Keratinocyte (primary cell): ENCODE measurements at places on chromosomes 6 and 20.

DNA sequence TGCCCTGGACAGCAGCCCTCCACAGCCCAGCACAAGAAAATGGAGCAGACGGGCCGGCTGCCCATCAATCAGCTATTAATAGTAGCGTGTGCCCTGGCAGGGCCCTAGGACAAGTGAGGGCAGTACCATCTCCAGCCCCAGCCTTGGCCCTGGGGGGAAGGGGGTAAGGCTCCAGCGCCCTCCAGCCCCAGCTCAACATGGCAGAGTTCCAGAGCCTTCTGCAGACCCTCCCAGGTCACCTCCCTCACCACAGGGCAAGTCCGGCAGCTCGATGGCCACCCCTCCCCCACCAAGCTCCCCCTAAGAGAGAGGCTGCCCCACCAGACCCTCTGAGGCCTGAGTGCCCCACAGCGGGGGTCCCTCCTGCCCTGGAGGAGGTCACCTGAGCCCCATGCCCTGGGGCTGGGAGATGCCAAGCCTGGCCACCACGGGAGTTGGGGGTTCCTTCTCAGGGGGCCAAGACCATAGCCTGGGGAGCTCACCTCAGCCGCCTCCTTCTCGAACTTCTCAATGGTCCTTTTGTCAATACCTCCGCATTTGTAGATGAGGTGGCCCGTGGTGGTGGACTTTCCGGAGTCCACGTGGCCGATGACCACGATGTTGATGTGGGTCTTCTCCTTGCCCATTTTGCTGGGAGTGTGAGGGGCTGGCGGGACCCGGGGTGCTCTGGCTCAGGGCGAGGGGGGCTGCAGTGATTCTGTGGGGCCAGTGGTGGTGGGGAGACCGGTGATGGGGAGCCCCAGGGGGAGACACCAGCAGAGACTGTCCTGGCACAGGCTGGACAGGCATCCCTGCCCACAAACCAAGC is 1.5 kb downstream of the EEF1A2 start:
- H3K27me3 ChIP-seq = peaks cover 48% of the 10 kb centered on the region
- H3K4me1 ChIP-seq = peaks cover 2% of the 10 kb centered on the region
- no peaks in the 10 kb centered on the region for H3K36me3 ChIP-seq
- no peak overlapping the region for H3K4me3 ChIP-seq

DNA sequence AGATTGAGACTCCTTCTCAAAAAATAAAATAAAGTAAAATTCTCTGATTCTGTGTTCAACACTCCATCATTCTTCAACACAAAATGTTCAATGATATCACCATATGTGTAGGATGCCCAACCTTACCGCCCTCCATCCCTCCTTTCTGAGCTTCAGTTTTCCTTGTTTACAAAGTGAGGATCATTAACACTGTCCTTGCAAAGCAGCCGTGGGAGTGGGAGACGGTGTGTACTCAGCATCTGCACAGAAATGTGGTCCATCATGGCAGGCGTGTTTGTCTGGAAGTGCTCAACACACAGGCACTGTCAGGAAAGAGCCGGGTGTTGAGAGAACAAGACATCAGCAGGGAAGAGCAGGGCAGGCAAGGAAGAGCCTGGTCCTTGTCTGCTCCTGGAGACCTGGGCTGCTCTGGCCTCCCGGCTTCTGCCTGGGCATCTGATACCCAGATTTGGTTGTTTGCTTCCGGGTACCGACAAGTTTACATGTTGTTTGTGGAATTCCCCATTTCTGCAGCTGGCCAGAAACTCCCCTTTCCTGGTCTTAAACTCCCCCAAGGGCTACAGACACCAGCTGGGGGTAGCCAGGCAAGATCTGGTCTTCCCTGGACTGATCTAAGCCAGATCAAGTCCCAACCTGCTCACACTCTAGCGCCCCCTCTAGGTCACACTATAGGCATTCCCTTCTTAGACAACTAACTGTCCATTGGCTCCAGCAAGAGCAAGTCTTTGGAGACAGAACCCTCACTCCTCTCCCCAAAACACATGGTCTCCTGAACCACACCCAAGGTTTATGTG is 26.7 kb upstream of the TTPAL start:
- H3K4me1 ChIP-seq = no peaks in the 10 kb centered on the region
- no peak overlapping the region for H3K4me3 ChIP-seq
- no peak overlapping the region for H3K27ac ChIP-seq

DNA sequence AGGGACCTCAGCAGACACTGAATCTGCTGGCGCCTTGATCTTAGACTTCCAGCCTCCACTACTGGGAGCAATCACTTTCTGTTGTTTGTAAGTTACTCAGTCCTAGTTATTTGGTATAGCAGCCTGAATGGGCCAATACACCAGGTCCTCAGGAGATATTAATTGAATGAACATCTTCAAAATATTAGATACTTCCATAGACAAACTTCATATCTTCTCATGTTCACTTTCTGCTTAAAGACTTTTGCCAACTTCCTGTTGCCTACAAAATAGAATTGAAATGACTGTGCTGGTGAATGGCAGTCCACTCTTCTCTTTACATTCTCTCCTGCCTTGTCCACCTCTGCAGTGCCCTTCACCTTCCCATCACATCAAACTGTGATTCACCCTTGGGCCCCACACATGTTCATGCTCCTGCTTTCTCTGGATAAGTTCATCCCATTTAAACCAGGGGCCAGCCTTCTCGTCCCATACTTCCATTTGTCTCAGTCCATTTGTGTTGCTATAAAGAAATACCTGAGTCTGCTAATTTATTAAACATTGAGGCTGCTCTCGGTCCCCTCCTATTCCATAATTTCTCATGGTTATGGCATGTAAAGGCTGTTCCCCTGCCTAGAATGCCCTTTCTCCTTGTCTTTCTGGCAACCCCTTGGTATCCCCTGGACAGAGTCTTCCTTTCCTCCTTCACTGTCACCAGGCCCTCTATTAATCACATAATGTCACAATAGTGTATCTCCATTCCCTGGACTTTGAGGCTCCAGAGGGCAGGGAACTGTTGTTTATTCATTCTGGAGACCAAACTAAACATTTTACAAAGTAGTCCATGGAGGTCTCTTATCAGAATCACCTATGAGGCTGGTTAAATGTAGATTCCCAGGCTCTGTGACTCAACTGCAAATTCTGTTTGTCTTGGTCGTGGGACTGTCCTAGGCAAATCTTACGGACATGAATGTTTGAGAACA is 148.3 kb upstream of the TMEM170B start:
- no peak for DNase-seq
- H3K27me3 ChIP-seq = no peaks in the 10 kb centered on the region
- no peak overlapping the region for H3K27ac ChIP-seq
- H3K4me3 ChIP-seq = no peak overlapping the region
- H3K36me3 ChIP-seq = no peaks in the 10 kb centered on the region
- peaks cover 18% of the 10 kb centered on the region for H3K4me1 ChIP-seq

DNA sequence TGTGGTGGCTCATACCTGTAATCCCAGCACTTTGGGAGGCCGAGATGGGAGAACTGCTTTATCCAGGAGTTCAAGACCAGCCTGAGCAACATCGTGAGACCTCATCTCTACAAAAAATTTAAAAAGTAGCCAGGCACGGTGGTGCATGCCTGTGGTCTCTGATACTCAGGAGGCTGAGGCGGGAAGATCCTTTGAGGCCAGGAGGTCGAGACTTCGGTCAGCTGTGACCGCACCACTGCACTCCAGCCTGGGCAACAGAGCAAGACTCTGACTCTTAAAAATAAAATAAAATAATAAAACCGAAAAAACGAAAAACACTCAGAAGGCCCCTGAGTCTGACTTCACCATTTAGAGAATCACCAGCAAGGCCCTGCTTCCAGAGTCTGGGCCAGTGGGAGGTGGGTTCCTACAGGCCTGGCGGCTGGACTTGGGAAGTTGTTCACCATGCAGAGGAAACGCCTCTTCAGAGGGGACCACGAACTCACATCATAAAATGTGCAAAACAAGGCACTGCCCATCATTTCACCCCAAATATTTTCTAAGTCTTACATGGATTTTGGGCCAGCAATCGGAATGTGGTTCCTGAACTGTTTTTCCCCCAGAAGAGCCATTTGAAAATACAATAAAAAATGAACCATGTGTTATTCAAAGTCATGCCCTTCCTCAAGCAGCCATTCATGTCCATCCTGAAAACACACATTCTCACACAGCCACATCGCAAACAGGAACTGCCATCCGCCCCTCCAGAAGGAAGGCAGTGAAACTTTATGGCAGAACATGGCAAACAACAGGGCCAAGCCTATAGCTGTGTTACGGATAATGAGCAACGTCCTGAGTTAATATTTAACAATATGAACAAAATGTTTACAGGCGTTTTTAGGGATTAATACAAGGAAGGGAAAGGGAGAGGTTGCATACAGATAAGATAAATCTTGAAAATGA is 57.8 kb downstream of the SLC22A23 start:
- H3K4me1 ChIP-seq = peaks cover 26% of the 10 kb centered on the region
- peaks cover 2% of the 10 kb centered on the region for H3K36me3 ChIP-seq
- H3K27me3 ChIP-seq = no peaks in the 10 kb centered on the region
- no peak overlapping the region for H3K4me3 ChIP-seq

- no peaks in the 10 kb centered on the region for H3K27me3 ChIP-seq
- H3K4me3 ChIP-seq = no peak overlapping the region
- H3K27ac ChIP-seq = no peak overlapping the region
- H3K36me3 ChIP-seq = no peaks in the 10 kb centered on the region
Measured at GRCh38 chr6:117143647-117144046, 121.7 kb upstream of the VGLL2 start.

GRCh38 chr6:134293659-134294161 is 24.2 kb downstream of the SGK1 start:
- H3K27me3 ChIP-seq = no peaks in the 10 kb centered on the region
- no peak overlapping the region for H3K4me3 ChIP-seq
- peaks cover 17% of the 10 kb centered on the region for H3K4me1 ChIP-seq
- no peaks in the 10 kb centered on the region for H3K36me3 ChIP-seq
- no peak for DNase-seq
- H3K27ac ChIP-seq = no peak overlapping the region

DNA sequence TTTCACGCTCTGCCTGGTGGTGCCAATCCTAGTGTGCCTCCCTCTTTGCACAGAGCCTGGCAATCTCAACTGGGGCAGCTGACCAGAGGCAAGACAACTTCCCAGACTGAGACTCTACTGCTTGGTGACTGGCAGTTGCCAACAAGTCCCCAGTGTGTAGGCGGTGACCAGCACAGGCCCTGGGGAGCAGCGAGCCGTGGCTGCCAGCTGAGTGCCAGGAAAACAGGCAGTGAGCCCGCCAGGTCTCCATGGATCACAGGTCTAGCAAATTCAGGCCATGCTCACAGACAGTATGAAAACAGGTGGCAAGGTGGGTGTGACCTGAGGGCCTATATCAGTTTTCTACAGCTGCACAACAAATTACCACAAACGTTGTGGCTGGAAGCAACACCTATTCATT is 289.9 kb downstream of the KIF16B start:
- H3K4me3 ChIP-seq = no peak overlapping the region
- peaks cover 2% of the 10 kb centered on the region for H3K4me1 ChIP-seq
- H3K27ac ChIP-seq = no peak overlapping the region
- no peaks in the 10 kb centered on the region for H3K27me3 ChIP-seq
- DNase-seq = no peak
- peaks cover 2% of the 10 kb centered on the region for H3K36me3 ChIP-seq

- H3K4me3 ChIP-seq = no peak overlapping the region
- no peak overlapping the region for H3K27ac ChIP-seq
- H3K36me3 ChIP-seq = no peaks in the 10 kb centered on the region
- DNase-seq = peak; percentile 35
- no peaks in the 10 kb centered on the region for H3K27me3 ChIP-seq
- H3K4me1 ChIP-seq = no peaks in the 10 kb centered on the region
Measured at GRCh38 chr6:118216751-118217150, 309.7 kb downstream of the SLC35F1 start.

DNA sequence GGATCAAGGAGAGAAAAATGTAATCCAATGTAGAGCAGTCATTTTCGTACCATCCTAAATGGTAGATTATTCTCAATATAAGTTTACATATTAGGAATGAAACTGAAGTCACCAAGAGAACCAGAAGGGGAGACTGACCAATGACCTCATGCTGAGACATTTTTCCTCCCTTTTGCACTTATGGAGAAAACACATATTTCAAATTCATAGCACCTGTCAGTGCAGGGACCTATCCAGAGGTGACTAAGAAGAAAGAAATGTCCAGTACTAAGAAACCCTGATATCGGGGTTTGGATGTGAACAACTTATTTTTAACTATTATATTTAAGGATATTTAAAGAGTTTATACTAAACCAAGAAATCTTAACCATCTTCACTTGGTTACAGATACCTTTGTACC is 16.6 kb upstream of the LYRM2 start:
- DNase-seq = no peak
- H3K27me3 ChIP-seq = no peaks in the 10 kb centered on the region
- no peak overlapping the region for H3K4me3 ChIP-seq
- peaks cover 7% of the 10 kb centered on the region for H3K4me1 ChIP-seq
- H3K27ac ChIP-seq = no peak overlapping the region

DNA sequence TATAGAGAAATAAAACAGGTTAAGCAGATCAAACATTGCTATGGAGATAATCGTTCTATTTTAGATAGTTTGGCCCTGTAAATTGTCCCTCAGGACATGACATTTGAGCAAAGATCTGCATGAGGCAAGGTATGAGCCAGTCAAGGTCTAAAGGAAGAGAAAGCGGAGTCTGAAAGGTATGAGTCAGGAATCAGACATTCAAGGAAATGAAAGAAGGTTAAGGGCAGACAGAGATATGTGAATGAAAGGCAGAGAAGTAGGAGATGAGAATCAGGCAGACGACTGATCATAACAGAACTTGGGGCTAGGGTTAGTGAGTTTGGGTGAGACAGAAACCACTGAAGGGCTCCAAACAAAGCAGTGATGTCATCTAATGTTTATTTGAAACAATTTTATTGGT is 775.8 kb downstream of the MAFB start:
- H3K27ac ChIP-seq = no peak overlapping the region
- no peaks in the 10 kb centered on the region for H3K4me1 ChIP-seq
- no peaks in the 10 kb centered on the region for H3K36me3 ChIP-seq
- no peak overlapping the region for H3K4me3 ChIP-seq

- no peaks in the 10 kb centered on the region for H3K27me3 ChIP-seq
- no peak overlapping the region for H3K4me3 ChIP-seq
- H3K36me3 ChIP-seq = no peaks in the 10 kb centered on the region
Measured at GRCh38 chr6:72850469-72850868, 228.6 kb downstream of the KCNQ5 start.

- H3K27me3 ChIP-seq = no peaks in the 10 kb centered on the region
- H3K36me3 ChIP-seq = no peaks in the 10 kb centered on the region
- no peaks in the 10 kb centered on the region for H3K4me1 ChIP-seq
- H3K4me3 ChIP-seq = no peak overlapping the region
- no peak overlapping the region for H3K27ac ChIP-seq
- DNase-seq = no peak
Measured at GRCh38 chr20:15139522-15139921, 802.1 kb upstream of the FLRT3 start.

DNA sequence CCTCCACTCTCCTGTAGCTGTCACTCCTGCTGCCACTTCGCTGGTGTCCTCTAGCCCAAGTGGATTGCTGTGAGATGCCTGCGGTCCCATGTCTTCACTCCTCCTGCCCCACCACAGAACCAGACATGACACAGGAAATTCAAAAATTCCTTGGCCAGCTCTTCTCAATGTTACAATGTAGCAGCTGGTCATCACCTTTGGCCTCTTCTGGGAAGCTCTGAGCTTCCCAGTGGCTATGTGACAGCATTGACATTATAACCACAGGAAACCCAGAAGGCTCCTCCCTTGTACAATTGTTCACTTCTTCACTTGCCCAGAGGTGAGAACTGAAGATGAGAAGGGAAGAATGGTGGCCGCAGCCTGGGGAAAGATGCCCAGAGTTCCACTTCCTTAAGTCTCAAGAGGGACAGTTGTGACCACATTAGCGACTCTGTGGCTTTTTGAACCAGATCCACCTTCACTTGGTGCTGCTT is 76.1 kb upstream of the NAA20 start:
- no peak overlapping the region for H3K27ac ChIP-seq
- DNase-seq = no peak
- peaks cover 7% of the 10 kb centered on the region for H3K36me3 ChIP-seq
- peaks cover 29% of the 10 kb centered on the region for H3K4me1 ChIP-seq
- H3K4me3 ChIP-seq = no peak overlapping the region

GRCh38 chr6:150667977-150668716 is 68.5 kb downstream of the PLEKHG1 start:
- H3K4me1 ChIP-seq = peaks cover 15% of the 10 kb centered on the region
- no peak overlapping the region for H3K4me3 ChIP-seq
- H3K27ac ChIP-seq = no peak overlapping the region
- H3K27me3 ChIP-seq = no peaks in the 10 kb centered on the region
